ENCODE measurements at places on chromosomes 6 and 20.

GRCh38 chr6:131443514-131443913 is 129.5 kb upstream of the ARG1 start:
- DNase-seq = no peak

DNA sequence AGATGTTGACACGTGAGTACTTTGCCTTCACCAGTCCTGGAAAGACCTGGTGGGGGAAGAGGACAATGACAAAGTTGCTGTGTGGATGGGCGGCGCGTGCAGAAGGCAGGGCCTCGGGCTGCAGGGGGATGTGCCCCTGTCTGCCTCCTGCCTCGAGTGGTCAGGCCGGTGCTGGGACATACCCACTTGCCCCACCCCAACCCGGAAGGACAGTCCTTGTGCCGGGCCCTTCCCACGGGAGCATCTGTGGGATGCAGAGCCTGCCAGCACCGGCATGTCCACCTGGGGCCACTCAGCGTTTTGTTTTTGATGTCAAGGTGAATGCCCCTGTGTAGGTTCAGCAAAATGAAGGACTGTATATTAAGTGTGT is 60.5 kb upstream of the BHLHE23 start:
- no peak for DNase-seq

DNA sequence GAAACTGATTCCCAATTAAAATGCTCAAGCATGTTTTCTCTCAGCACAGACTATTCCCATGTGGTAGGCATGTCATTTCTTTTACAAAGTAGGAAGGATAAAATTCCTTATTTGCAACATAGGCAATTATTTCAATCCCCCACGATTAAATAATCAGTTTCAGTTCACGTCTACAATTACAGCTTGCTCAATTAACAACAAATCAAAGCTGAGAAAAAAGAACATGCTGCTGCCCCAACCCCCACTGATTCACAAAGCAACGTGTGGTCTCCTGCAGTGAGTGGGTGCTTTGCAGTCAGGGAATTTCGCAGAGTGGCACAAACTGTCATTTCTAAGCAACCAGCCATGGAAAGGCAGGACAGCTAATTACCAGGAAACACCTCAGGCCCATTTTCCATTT is 17.0 kb downstream of the RNASET2 start:
- no peak for DNase-seq

DNA sequence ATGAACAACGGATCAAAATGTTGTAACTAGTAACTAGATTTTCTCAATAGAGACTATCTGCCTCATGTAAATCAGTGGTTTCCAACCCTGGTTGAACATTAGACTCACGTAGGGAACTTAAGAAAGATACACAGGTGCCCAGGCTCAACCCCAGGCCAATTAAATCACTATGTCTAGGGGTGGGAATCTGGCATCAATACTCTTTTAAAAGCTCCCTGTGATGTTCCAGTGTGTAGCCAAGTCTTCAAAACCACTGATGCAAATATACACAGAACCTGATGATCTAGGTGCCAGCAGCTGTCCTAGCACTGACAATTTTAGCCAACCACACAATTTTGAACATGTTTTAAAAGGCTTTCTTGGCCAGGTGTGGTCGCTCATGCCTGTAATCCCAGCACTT is 128.7 kb downstream of the TBC1D32 start:
- no peak for DNase-seq

DNA sequence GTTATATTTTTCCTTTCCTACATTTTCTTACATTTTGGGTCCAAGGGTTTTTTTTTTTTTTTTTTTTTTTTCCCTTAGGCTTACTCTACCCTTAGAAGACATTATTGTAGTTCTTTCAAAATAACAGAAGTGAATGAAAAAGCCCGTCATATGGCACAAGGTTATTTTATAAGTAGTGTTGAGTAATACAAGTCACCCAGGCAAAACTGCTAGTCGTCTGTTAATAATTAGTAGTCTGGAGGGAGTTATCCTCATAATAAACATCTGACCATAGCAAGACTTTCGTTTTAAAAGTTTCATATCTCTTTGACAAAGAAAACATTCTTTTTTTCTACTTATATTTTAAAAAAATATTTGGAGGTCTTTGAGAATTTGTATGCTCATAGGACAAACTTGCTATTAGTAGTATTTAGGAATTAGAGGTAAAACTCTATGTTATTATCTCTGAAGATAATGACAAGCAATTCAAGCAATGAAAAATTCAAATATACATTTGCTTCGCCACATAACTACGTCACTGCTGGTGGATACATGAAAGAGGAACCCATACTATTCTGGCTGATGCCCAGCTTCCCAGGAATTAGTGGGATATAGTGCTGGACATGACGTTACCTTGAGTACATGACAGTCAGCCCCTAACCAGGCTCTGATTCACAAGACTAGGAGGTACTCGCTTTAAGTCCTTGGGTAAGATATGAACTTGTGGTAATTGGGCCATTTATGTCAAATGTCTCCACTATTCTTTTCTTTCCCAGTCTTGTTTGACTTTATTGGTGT is 532.8 kb downstream of the GRIK2 start:
- no peak for DNase-seq

DNA sequence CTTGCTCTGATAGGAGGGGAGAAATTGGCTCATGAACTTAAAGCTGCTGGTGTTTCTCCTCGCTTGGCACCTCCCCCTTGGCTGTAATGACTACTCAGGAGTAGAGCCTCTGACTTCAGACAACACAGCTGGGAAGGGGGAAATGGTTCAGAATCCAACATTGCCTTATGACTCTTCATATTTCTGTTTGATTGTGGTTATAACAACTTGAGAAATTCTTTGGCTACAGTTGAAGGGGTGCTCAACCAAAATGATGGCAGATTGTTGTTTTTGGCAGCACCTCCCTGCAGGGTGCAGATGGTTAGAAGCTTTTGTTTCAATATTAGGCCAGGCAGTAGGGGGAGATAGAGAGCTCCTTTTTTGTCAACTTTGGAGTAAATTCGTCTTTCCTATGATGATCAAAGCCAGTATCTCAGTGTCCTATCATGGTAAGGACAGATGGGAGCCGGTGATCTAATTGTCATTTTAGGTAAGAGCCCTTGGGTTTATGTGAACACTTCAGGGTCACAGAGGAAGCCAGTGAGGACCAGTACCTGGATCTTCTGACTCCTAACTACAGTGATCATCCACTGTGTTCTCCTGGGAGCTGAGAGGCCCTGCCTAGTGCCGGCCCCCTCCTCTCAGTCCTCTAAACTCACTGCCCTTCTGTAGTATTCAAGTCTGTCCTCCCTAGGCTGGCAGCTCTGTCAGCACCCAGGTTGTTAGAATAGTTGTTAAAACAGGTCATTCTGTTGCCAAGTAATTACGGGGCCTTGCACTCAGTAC is 39.9 kb downstream of the RPRD1B start:
- peak; percentile 51 for DNase-seq

DNA sequence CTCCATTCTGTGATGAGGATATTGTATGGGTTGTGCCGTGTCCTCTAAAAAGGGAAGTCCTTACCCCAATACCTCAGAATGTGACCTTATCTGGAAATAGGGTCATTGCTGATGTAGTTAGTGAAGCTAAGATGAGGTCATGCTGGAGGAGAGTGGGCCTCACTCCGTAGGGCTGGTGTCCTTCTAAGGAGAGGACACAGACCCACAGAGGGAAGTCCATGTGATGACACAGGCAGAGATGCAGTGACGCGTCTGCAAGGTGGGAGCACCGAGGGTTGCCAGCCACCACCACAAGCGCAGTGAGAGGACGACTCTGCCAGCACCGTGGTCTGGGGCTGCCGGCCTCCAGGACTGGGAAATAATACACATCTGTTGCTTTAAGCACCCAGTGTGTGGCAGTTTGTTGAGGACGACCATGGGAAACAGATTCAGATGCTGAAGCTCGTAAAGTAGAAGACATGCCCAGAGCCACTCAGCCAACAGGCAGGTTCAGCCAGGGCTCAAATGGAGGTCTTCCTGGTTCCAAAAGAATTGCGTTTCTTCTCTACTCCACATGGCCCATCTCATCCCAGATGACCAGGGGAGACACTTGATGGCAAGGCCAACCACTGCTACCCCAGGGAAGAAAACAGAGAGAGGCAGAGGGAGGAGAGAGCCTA is 59.2 kb upstream of the DUSP22 start:
- DNase-seq = no peak

DNA sequence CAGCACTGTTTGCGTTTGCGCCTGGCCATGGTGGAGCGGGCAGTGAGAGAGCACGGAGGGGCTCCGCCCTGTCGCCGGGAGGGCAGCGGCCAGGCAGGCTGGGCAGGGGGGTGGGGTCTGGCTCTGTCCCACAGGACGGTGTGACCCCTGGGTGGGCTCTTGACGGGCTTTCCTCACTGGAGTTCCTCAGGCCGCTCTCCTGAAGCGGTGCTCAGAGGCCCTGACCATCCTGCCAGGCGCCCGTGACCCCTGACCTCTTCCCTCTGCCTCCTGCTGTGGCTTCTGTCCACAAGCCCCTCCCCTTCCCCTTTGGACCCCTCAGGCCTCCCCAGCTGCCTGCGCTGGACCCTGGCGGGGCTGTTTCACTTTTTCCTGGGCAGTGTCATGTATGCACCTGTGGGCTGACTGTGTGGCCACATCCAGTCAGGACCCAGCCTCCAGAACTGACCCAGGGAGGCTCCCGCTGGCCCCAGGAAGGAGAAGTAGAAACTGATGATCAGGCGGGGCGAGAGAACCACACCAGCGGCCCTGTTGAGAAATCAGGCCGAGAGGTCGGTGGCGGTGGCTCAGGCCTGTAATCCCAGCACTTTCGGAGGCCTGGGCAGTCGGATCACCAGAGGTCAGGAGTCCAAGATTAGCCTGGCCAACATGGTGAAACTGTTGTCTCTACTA is 1.2 kb downstream of the OGFR start:
- no peak for DNase-seq

DNA sequence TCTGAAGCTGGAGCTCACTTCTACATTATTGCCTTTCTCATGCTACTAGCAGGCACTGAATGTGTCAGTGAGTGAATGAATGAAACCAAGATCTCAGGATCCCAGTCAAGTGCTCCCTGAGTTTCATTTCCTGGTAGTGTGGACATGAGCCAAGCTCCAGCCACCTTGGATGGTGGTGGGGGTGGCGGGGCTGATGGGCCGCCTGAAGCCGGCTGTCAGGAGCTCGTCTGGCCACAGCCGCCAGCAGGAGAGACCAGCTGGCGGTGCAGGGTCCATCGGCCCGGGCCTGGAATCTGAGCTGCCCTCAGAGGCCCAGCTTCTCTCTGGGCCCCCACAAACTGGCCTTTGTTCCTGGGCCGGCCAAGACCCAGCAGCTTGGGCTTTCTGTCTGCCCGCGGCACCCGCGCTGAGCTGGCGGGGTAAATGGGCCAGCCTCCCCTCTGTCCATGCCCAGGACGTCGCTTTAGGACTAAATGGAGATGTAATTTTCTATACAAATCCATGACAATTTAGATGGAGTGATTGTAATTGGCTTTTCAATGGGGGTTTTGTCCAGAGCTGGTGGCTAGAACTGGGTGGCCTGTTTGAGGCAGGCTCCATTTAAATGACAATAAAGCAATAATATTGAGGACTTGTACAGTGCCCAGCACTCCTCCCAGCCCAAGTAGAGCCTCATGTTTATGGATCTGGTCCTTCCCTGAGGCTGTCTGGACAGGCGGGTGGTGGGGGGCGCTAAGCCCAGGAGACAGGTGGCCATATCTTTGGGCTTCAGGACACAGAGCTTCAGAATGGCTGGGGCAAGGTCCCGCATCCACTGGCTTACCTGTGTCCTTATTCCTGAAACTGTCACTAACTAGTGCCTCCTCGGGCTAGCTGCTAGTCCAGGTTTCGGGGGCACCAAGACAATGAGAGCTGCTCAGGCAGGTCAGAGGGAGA is 43.5 kb downstream of the NOL4L start:
- DNase-seq = no peak

Measured in NCI-H526 (cell line).